ENCODE measurements at places on chromosomes 3 and 15.

GRCh38 chr3:29334706-29335105 is 53.8 kb downstream of the RBMS3 start:
- DNase-seq = no peak

- DNase-seq = no peak
Measured at GRCh38 chr3:41234823-41235721, 35.8 kb downstream of the CTNNB1 start.

DNA sequence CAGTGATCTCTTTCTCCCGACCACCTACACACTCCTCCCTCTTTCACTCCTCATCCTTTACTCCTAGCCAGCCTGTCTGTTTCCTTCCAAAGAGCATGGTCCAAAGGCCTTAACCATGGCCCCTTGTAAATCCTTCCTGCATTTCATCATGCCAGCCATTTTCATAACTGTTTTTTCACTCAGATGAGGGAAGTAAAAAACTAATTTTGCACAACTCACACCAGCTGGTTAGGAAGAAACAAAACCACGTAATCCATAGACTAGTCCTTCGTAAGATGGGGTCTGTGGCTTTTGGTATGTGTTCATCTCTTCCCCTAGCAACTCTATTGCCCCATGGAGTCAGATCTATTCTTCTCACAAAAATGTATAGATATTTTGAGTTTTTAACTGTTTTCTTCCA is 187.8 kb downstream of the SHOX2 start:
- no peak for DNase-seq

DNA sequence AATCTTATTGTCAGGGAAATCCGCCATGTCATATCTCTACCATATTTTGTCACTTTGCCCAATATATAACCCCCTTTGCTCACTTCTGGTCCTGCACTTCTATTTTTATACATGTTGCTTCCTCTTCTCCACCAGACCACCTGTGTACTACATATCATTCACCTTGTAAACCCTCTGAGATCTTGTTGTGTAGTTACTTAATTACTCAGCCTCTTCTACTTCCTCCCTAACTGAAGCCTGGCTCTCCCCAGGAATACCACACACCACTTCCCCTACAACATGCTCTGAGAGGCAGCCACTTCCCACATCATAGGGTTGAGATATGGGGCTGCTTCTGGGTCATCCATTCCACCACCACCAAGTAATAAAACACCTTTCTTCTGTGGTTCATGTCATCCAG is 10.0 kb downstream of the HEXA start:
- DNase-seq = peak; percentile 66

DNA sequence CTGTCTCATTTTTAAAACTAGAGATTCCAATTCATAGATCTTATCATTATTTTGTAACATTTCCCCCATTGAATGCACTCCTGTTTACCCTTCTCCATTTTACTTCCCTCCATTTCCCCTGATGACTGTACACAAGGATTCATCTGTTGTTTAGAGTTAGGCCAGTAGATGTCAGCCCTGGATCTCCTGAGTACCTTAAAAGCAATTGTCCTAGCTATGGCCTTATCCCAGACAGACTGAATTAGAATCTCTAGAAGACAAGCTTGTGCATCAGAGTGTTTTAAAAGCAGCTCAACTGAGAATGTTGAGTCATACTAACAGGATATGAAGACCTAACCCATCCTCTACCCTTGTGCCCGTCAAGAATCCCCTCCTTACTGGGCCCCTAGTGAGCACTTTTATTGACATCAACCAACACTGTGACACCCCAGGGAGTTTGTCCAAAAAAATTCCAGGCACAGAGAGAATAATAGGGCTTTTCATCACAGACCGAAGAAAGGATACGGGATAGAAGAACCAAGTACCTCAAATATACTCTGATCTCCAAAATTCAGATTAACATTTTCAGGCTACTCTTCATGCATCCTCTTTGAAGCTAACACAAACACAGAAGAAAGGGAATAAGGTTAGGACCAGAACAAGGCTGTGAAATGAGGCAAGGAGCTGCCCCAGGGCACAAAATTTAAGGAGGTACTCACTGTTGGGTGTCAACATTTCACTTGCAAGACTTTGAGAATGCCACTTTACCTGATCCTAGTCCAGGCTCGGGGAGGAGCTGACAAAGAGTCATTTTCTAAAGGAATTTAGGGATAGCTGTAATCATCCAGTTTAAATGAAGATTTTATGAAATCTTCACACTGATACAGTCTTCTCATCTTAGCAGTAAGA is 17.1 kb downstream of the ZBED2 start:
- DNase-seq = no peak

DNA sequence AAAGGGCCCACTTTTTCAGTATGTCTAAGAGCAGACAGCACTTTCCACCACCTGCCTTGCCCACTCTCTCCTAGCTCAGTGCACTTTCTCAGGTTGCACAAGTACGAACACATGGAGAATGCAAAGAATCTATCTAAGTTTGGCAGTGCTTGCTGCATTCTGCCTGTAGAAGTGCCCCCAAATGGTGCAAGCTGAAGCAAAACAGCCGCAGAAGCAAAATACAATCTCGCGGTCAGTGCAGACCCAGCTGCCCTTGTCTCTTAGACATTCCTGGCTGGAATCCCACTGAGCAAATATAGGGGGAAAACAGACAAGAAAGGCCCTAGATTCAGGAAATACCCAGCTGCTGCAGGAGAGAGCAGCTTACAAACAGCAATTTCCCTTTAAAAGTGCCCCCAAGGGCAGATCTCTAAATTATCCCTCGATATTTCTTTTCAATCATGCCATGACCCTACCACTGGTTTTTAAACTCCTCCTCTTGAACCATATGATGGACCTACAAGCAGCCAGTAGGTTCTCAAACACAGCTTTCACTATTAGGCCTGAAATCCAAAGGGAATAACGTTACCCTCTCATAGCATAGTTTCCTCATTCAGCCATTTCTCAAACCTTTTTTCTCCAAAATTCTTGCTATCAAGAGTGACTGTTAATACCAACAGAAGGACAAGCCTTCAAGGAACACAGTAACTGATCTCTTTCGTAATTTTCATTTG is 67.0 kb downstream of the TNIK start:
- no peak for DNase-seq

GRCh38 chr3:65245133-65246063 is 557.6 kb upstream of the ADAMTS9 start:
- DNase-seq = no peak

- no peak for DNase-seq
Measured at GRCh38 chr3:122406198-122406597, 9.7 kb downstream of the WDR5B start.

DNA sequence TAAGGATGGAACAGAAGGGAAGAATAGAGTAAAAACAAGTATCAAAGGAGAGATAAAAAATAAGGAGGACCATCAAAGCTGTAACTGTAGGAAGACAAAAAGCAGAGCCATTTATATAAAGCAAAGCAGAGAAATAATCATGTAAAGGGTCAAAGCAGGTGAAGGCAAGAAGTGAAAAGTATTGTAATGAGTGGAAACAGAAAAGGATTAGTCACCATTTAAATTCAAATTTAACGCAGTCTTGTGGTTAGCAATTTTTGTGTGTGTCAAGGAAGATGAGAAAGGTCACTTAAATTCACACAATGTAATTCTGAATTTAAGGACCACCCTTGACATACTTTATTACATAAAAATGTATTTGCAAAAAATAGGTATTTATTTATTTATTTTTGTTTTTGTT is 567.8 kb downstream of the ROBO1 start:
- DNase-seq = no peak

GRCh38 chr3:26090589-26090988 is 300.7 kb downstream of the OXSM start:
- no peak for DNase-seq

- DNase-seq = no peak
Measured at GRCh38 chr15:48040166-48040817, 80.5 kb upstream of the SLC24A5 start.

DNA sequence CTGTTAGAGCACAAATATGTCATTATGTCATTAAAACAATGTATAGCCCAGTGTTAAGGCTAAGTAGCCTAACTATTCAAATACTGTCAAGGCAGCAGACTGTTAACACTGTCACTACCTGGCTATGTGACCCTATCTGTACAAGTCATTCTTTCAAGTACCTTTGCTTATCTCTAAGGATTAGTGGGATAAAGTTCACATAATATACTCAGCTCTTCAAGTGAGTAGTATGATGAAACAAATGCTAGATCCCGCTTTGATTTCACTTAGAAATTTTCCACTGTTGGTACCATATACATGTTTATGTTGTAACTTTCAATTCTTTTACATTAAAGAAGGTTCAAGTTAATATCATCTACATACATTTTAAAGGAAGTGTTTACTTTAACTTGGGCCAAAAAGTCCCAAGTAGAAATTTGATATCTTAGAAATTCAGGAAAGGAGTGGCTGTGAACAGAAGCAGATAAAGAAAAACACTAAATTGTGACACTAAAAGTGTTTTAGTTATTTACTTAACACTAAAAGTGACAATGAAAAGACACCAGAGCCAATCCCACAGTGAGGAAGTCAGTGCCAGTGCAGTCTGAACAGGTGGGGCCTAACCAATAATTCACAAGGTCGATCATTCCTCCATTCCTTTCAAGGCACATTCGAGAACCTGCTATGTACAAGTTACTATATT is 4.8 kb upstream of the RFX7 start:
- DNase-seq = no peak

DNA sequence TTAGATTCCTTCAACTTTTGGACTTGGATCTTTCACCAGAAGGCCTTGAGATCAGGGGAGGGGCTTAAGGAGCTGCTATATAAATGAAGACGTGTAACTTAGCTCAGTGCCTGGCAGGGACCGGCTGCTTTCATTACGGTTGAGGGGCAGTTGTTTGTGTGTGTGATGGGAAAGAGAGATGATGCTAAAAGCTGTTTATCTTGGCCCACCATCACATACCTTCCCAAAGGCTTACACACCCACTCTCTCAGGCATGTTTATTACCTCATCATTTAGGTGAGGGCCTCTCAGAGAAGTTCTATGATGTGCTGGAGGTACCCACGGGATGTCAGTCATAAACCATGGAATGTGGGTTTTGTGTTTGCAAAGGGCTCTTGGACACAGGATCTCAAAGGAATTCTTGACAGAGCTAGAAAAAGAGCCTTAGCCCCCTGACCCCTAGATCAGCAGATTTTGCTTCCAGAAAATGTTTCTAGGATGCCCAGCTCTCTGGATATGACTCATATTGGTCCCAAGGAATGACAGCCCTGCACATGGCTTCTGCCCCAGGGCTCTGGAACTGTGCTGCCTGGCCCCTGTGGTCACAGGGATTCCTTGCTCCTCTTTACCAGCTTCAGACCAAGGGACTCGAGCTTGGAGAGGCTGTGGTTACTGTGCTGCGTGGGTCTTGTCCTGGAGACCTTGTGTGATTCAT is 15.9 kb upstream of the SMAD3 start:
- no peak for DNase-seq

DNA sequence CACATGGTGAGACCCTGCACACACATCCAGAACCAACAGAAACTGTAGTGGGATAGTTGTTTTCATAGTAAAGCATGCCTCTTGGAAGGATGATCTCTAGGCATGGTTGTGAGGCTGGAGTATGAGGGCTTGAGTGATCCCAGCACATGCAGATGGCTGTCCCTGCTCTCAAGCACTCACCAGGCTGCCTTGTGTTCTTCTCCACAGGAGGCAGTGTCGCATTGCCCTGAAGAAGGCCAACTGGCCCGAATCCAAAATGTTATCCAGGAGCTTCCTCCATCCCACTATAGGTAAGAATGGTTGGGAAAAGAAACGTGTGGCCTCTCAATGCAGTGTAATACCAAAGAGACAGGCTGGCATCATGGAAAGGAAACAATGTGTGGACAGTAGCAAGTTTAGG is 82.7 kb downstream of the TMEM39A start:
- no peak for DNase-seq

DNA sequence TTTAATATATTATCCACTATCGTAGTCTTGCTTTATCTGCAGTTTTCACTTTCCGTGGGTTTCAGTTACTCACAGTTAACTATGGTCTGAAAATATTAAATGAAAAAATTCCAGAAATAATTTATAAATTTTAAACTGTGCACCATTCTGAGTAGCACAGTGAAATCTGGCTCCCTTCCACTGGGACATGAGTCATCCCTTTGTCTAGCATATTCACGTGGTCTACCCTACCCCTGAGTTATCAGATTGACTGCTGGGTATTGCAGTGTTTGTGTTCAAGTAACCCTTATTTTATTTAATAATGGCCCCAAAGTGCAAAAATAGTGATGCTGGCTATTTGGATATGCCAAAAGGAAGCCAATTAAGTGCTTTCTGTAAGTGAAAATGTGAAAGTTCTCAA is 539.5 kb upstream of the AGTR1 start:
- DNase-seq = no peak

GRCh38 chr3:141643796-141644195 is 94.3 kb upstream of the RNF7 start:
- no peak for DNase-seq

DNA sequence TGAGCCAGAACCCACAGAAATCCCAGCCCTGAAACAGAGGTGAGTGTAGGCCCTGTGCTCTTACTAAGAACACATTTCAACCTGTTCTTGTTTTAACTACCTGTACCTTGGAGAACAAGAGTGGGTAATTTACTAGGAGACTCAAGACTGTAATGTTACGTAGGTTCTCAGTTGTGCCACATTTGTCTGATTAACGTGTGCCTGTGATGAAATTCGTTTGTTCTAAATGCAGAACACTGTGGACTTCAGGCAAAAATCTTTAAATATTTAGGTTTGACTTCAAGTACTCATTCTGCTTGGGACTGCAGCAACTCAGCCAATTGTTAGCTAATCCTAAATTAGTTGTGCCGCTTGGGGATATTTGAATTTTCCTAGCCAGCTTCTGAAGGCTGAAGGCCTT is 28.3 kb downstream of the GTF2E1 start:
- no peak for DNase-seq

Data from inflammatory macrophage treated with lipopolysaccharide for 1 hour (primary cell).